Liver (tissue), 10 donors: ENCODE measurements at places on chromosomes 4 and X.

DNA sequence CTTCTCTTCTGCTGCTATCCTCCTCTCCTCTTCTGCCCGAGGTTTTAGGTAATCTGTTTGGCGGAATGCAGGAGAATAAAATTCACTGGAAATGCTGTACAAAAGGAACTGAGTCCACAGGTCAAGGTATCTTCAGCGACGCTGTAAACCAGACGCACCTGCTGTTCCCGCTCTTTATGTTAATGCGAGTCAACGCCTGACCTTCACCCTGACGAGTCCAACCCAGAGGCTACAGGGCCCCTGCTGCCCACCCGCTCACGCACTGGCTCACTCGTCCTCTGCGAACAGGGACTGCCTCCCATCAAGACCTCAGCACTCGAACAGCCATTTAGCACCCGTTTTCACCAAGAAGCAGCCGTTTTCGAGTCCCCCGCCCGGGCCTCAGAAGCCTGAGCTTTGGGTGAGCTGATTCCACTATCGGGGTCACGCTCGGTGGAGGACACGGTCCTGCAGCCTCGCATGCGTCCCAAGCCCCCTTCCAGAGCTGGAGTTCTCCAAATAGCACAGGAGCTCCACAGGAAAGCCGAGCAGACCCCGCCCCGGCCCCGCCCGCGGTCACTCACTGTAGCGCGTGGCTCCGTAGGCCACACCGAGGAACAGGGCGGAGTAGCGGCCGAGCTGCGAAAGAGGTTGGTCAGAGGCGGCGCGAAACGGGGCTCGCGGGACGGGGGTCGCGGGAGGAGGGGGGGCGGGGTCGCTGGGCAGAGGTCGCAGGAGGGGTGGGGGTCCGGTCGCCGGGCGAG lies 556 bp downstream of the ATP5ME start:
- peak; percentile 64 for DNase-seq

DNA sequence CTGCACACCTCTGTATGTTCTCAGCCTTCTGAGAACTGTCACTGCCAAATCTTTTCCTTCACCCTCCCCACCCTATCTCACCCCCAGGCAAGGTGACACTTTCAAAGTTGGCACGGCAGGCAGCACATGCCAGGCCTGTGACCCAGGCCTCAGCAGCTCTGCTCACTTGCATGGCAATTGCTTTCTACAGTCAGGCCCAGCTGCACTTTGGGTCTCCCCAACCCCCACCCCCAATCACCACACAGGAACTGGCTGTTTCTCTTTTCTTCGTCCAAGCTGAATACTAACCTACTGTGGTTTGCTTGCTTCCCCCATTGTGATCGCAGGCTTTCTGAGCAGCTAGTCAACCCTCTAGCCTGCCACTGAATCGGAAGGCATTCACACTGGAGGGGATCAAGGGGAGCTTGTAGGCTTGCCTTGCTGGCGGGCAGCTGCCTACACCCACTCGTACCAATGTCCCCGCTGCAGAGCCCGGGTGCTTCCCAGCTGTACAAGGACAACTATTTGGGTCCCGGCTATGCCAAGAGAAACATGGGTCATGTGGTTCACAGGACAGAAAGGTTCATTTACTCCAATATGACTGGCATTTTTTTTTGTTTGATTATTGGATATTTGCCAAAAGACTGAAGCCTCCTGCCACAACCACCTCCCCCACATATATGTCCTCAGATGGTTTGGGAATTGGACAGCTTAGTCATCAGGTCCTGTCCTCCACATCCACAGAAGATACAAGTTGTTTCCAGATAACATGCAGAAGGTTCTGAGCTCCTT lies 28.1 kb downstream of the SLC25A43 start:
- no peak for DNase-seq

DNA sequence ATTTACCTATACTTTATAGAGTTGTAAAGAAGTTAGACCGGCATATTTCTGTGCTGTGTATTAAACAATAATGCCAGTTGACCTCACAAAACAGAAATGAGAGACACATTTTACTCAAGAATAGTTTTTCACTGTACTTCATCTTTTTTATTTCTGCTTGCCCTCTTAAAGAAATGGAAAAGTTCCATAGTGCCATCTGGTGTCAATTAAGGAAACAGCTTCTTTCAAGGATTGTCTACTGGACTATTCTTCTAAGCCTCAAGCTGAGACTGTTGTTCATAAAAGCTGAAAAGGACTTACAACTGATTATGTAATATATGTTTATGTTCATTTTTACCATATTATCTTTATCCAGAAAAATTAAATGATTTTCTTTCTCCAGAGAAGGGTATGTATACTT lies 1523.7 kb downstream of the ARAP2 start:
- no peak for DNase-seq

DNA sequence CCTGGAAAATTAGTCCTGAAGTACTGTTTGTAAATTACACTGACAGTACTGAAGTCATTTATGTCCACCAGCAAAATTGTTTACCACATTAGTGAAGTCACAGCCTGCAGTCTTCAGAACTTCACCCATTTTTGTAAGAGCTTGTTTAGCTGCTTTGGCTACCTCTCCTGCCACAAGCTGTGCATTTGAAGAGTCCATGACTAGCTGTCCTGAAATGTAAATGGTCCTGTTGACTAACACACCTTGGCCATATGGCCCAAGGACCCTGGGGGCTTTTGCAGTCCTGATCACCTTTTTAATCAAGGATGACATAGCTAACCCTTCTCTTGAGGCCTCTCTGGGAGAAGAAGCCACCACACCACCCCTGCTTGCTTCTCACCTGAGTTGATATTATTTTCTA lies 21.4 kb upstream of the ZNF518B start:
- DNase-seq = no peak

DNA sequence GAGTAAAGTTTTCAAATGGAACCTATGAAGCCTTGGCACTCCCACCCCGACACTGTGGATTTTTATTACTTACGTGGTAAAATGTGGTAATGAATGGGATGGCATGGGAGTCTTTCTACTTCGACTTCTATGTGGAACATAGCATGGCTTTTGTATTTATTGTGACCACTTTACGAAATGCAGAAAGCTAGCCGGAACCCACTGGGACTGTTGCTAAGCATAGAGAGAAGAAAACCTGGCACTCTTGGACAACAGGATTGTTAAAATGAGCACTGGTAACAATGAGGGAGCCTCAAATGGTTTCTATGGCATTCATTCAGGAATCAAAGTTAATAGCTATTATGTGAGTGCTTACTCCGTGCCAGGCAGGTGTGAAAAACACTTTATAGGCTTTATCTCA lies 113.3 kb downstream of the PDS5A start:
- DNase-seq = no peak

DNA sequence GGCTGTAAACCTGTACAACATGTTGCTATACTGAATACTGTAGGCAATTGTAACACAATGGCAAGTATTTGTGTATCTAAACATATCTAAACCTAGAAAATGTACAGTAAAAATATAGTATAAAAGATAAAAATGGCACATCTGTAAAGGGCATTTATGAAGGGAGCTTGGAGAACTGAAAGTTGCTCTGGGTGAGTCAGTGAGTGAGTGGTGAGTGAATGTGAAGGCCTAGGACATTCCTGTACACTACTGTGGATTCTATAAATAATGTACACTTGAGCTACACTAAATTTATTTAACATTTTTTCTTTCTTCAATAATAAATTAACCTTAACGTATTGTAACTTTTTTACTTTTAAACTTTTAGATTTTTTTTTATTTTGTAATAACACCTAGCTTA lies 5.0 kb upstream of the SHROOM4 start:
- DNase-seq = no peak

DNA sequence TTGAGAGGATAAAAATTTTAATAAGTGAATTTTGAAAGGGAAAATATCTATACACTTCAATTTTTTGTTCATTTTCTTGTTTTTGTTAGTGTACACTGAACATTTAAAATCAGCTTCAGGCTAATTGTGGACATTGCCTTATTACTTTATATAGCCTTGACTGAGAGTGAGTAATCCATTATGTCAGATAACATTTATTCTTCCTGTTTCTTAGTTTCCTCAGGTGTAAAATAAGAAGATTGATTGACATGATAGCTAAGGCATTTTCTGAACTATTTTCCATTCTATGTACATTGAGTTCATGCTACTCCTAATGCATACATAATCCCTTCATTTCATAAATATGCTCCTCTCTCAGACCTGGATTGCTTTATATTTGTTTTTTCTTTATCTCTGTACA lies 607.3 kb upstream of the AADAT start:
- no peak for DNase-seq

DNA sequence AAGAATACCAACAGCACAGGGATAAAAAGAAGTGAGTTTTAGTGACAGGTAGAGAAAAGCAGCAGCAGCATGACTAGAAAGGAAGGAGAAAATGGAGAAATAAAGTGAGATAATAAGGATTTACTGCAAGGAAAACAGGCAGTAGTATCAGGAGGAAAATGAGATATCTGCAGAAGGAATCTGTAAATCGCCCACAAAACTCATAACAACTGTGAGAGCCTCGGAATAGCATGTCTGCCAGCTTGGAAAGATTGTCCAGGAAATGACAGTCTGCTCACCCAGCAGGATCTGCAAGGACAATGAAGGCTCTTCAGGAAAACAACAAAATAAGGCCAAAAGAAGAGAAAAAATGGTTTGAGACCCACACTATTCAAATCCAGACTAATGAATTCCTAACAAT lies 47.4 kb downstream of the CXXC4 start:
- no peak for DNase-seq
